ENCODE measurements at places on chromosomes 3 and 15.

DNA sequence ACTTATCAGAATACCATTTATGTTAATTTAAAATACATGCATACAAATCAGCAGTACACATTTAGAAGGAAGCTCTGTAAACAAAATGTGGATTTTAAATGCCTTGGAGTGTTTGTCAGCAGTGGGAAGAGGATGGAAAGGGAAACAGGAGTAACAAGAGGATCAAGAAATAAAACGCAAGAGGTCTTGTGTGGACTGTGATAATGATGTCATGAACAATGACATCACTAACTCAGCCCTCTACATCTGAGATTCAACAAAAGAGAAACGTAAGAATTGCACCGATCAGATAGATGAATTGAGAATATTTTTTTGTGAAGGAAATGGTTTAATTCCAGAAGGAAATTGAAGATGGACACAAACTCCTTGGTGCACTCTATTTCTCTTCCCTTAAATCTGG, 44.0 kb upstream of the CNOT10 start:
- DNase-seq: no peak

DNA sequence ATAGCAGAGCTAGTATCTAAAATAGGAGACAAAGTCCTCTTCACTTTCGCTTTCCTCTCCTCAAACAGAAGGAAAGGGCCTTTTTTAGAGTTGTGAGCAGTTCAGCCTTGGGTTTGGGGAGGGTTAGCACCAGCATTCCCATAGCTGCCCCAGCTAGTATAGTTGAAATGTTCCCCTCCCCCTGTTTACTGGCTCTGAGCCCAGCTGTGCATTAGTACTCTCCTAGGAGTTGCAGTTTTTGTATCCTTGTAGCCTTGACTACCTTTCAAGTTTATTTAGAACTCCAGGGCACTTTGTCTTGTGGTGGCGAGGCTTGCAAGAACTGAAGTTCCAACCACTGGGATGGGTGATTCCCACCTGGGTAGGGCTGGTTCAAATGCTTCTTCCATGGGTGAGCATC, 245.1 kb upstream of the NAALADL2 start:
- no peak for DNase-seq

GRCh38 chr15:38482572-38482971, 28.6 kb downstream of the FAM98B start:
- DNase-seq: no peak

GRCh38 chr3:50089609-50089945, 858 bp downstream of the RBM5 start:
- DNase-seq: no peak

DNA sequence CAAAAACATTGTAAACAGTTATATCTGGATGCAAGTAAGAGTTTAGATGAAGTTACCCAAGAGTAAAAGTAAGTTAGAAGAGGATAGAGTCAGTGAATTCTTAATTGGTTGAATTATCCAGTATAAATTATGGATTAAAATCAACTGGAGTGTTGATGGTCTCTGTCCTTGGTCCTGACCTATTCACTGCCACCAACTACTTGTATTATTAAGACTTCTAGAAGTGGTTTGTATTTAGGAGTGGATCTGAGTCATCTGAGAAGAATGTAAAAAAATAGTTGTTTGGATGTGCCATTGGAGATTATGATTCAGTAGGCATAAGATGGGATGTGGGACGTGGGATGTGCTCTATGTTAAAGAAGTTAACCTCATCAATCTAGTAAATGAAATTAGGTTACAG, 86.4 kb downstream of the SYNPR start:
- DNase-seq: no peak

- no peak for DNase-seq
These were observed 1064.3 kb upstream of the EPHA6 start for GRCh38 chr3:95750097-95750496.

DNA sequence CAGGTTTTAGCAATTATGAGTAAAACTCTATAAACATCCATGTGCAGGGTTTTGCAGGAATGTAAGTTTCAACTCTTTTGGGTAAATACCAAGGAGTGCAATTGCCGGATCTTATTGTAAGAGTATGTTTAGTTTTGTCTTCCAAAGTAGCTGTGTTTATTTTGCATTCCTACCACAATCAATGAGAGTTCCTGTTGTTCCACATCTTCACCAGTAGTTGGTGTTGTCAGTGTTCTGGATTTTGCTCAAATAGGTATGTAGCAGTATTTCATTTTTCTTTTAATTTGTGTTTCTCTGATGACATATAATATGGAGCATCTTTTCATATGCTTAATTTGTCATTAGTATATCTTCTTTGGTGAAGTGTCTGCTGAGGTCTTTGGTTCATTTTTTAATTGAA, 185.1 kb upstream of the GALNT15 start:
- DNase-seq: no peak

DNA sequence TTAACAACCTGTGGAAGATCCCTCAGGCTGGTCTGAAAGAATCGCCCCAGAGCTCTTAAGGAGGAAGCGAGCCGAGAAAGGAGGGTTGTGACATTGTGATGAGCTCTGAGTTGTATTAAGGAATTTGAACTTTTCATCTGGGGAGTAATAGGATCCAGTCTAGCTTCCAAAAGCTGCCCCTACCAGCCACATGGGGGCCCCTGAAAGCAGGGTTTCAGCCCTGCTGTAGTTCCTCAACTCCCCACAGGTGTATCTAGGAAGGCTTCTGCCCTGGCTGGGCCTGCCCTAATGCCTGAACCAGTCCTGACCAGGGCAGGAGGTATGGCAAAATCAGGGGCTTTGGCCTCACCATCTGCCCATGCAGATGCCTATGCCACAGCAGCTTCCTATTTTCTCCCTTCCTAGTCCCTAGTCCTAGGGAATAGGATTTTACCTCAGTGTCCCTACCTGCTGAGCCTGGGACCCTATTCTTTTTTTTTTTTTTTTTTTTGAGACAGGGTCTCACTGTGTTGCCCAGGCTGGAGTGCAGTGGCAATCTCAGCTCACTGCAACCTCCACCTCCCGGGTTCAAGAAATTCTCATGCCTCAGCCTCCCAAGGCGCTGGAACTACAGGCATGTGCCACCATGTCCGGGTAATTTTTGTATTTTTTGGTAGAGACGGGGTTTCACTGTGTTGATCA, 5.0 kb upstream of the AP3S2 start:
- DNase-seq: no peak

DNA sequence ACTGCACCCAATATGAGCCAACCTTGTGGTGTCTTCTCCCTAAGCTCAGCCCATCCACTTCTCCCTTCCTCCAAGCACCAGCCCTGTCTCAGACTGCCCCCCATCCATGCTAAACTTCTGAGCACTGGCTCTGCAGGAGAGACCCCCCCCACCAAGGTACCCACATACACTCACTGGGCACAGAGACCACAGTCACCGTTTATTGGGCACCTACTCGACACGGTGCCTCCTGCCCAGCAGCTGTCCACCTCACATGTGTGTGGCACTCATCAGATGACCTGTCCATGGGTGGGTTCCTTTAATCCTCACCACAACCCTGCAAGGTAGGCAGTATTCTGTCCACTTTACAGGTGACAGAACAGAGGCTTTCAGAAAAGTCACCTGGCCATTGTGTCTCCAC, 22.3 kb upstream of the SFMBT1 start:
- no peak for DNase-seq
